ENCODE measurements at places on chromosomes 7 and 10.

GRCh38 chr7:41039386-41039953, 663.4 kb downstream of the INHBA start:
- DNase-seq = no peak

DNA sequence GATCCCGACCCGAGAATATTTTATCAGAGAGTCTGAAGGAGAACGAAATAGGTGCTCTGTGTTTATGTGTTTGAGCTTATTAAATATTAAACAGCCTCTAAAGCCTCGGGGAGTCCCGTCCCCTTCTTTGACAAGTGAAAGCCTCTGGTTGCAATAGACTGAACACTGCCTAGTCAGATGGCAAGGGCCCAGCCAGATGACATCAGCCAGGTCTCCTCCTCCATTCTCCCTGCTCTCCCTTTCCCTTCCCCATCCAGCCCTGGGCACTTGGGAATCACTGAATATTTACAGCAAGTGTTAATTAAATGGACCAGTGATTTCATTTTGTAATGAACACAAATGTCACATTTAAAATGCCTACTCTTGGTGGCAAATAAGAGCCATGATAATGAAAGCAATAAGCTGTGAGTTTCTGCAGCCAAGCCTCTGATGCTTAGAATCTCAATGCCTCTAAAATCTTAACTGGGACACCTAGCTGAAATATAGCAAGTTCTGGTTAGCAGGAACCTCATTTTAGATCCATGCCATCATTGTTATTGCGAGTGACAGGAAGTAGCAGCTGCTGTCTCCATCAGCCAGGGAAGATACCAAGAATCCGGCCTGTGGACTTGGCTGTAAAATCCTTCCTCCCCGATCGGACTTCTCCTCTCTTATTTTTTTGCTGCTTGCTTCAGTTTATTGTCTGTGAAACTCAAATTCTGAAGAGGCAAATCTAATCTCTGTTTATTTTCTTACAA, 202.1 kb downstream of the PRPF18 start:
- no peak for DNase-seq

GRCh38 chr10:85902051-85902450, 464.5 kb downstream of the GRID1 start:
- DNase-seq = peak; percentile 58

GRCh38 chr7:68309806-68310205, 1288.5 kb upstream of the AUTS2 start:
- no peak for DNase-seq

GRCh38 chr10:16063350-16063749, 203.0 kb upstream of the MINDY3 start:
- no peak for DNase-seq

DNA sequence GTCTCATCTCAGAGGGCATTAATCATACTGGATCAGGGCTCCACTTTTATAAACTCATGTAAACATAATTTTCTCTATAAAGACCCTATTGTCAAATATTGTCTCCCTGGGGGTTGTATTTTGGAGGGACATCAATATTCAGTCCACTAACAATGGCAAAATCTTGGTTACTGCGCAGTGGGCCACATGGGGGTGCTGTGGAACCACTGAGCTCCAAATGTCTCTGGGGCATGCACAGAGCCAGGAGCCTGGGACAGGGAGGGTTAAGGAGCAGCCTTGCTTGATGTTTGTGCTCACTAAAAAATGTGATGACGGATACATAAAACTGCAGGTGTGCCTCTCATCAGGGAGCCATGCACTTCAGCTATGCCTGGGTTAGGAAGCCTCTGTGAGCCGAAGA, 62.1 kb upstream of the PRSS58 start:
- no peak for DNase-seq

GRCh38 chr7:70132852-70133690, 534.8 kb downstream of the AUTS2 start:
- no peak for DNase-seq

- DNase-seq = no peak
Observed at GRCh38 chr7:2066251-2066919, 166.4 kb downstream of the MAD1L1 start.

DNA sequence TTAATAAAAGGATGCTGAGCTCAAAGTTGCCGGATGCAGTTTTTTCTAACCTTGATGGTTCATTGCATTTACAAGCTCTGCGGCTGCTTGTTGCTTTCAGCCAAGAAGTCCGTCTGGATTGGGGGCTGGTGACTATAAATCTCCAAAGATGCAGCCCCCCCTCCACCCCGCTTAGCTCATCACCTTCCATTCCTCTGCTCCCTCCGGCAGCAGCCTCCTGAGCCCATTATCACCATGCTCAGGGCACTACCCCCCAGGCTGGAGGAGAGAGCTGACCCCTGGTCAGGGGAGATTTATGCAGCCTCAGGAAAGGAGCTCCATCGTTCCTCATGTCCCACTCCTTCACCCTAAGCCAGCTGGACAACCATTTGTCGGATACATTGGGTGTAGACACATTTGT, 55.3 kb upstream of the ZRANB1 start:
- no peak for DNase-seq

GRCh38 chr7:31707089-31707488, 20.1 kb downstream of the PPP1R17 start:
- no peak for DNase-seq

DNA sequence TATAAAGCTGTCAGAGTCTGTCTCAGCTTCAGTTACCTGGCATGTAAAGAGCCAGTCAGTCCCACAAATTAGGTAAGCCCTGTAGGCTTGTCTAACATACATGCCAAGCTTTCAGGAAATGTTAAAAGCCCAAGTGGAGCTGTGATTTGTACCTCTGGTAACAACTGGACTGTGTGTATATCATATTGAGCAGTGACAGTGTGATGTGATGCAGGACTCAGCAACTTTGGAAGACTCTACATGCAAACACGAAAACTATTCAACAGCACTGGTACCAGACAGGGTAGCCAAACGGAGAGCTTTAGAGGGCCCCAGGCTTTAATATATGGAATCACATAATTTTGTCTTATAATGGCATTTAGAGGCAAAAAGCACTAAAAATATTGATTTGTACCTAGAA, 587.9 kb downstream of the PHTF2 start:
- DNase-seq = no peak

DNA sequence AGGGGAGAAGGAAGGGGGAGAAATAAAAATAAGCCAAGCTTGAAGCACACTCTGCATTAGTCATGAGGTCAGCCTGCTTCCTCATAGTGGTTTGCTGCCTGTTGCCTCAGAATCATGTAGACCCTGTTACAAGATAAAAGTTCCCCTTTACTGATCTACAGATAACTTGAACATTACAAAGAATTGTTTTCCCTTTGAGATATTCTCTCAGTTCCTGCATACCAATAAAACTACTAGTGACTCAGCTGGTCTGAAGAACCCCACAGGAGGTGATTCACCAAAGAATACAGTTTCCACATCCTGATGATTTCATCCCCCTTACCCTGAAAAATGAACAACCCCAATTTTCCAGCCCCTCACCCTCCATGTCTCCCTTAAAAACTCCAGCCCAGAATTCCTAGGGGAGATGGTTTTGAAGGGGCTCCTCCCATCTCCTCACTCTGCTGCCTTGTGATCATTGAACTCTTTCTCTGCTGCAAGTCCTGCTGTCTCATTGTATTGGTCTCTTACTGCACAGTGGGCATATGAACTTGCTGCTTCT, 31.5 kb upstream of the NRP1 start:
- peak; percentile 24 for DNase-seq

DNA sequence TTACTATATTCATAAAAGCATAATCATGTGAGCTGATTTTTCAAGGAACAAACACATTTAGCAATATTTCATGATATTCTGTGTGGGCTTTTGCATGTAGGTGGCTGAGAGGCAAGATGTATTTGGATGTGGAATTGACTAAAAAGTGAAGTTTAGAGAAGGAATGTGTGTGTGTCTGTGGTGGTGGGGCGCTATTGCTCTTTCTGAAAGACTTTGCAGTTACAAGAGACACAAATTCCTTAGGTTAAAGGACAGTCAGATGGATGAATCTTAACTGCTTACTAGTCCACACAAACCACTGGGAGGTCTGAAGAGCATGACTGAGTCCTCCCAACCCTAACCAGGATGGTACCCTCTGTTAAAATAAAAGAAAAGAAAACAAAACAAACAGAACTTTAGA, 200.1 kb downstream of the SDHAF3 start:
- DNase-seq = no peak

GRCh38 chr10:33216661-33217427, 117.6 kb downstream of the NRP1 start:
- peak; percentile 42 for DNase-seq

- no peak for DNase-seq
Observed at GRCh38 chr10:47037654-47038425, 126.6 kb downstream of the PTPN20 start.

DNA sequence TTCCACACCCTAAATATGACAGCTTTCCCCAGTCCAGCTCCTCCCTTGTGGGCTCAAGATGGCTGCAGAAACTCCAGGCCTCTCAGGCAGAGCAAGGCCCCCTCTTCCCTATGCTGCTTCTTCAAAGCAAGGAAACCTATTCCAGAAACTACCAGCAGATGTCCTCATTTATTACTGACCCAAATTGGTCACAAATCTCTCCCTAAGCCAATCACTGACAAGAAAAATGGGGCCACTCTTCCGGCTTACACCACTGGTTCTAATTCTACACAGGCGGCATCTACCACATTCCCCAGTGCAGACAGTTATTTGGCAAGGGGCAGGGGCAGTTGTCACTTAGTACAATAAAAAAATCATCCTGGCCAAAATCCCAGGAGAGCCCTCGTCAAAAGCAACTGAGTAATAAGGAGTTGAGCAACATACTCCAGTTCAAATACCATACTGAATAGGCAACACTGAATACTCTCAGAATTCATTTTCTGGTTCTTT, 150.4 kb downstream of the SFMBT2 start:
- DNase-seq = peak; percentile 21

GRCh38 chr7:36107926-36108631, 45.0 kb upstream of the EEPD1 start:
- DNase-seq = no peak

GRCh38 chr7:2956526-2957368, 86.9 kb downstream of the CARD11 start:
- DNase-seq = peak; percentile 34

DNA sequence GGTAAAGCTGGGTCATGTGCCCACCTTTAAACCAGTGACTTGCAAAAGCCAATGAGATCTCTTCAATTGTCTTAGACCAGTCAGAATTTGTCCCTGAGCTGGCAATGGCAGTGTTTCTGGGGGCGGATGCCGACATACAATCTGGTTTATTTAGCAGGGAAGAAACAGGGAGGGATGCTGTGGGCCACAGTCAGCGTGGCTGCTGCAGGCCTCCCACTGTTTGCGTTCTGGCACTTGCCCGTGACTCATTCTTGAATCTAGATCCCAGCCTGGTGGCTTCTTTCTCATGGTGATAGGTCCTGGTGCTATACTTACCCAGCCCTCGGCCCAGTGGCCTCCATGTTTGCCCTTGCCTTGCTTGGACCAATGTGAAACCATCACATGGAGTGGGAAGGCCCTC, 3.1 kb upstream of the CPA1 start:
- no peak for DNase-seq

DNA sequence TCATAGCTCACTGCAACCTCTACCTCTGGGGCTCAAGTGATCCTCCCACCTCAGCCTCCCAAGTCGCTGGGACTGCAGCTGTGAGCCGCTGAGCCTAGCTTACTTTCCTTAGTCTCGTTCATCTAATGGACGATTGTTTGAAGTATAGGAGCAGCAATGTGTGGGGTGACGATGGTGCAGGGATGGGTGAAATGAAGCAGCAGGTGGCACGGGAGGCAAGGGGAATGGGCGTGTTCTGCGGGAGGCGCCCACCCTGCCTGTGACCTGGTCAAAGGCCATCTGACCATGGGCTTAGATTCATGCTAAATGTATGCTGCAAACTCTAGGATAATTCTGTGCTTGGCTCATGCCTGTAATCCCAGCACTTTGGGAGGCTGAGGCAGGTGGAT, 210.7 kb downstream of the MAD1L1 start:
- DNase-seq = no peak

DNA sequence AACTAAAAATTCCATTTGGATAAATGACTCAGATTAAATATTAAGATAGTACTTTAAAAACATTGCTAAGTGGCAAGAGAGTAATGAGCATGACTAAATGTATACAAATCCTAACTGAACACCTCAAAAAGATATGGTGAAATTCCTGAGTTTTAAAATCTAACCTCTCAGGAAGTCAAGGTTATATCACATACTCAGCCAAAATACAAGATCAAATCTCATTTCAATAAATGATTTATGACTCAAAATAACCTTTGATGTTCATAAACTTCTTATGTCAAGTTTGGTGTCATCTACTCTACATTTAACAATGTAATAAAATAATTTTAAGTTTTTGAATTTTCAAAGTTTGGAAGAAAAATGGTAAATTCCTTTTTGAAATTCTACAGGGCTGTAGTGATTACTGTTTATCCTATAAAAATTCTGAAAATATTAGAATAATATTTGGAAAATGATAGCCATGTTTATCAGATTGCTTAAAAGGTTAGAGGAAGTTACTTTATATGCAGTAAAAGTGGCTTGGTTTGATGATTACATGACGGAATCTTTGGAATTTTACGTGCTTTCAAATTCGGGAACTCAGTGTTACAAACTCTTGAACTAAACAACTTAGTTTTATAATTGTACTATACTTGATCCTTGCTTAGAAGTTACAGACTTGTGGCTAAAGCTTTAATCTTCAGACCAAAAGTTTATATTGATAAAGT, 43.7 kb downstream of the ASZ1 start:
- DNase-seq = no peak

GRCh38 chr7:28862595-28863272, 95.4 kb downstream of the TRIL start:
- no peak for DNase-seq

DNA sequence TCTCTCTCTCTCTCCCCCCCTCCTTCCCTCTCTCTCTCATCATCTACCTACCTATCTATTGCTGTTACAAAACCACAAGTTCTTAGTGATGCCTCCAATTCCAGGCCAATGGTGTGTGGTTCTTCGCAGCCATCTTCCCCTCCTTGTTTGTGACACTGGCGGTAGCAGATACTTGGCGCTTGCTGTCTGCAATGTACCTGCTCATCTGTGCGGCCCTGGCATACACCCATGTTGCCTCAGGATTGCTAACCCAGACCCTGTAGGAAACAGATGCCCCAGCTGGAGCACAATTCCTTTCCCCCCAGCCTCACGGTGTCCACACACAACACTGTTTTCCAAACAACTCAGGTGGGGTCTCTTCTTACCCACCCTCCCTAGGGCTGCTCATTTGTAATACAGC, 13.6 kb upstream of the DPYSL4 start:
- DNase-seq = no peak

DNA sequence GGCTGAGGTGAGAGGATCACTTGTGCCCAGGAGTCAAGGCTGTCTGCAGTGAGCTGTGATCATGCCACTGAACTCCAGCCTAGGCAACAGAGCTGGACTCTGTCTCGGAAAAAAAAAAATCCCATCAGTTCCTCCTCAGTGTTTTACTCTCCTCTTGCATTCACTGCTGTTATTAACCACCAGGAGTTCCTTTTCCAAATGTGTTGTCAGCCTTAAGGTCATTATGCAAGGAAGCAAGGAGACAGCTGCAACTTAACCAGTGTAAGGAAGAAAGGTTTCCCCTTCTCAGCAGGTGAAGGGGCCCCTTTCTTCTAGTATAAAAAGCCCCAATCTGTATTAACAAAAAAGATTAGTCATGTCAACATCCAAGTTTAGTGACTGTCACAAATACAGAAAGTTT, 86.6 kb upstream of the LEP start:
- DNase-seq = no peak
